Foreskin melanocyte (primary cell): ENCODE measurements at places on chromosomes 1 and 21.

GRCh38 chr1:43708002-43708410 is 670 bp downstream of the ST3GAL3 start:
- no peak for DNase-seq

DNA sequence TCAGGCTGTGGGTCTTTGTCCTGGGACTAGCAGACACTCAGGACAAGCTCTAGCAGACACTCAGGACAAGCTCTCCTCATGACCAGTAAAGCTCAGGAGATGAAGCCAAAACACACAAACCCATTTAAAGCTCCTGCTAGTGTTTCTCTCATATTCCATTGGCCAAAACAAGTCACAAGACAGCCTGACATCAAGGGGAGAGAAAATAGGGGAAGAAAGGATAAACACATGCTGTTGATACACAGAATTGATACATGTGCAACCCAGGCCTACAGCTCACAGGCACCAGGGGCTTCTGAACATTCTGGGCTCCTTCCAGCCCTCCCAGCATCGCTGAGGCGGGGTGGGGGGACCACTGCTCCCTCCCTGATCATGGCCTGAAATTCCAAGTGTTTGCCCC is 35.3 kb downstream of the ATF3 start:
- no peak for DNase-seq

DNA sequence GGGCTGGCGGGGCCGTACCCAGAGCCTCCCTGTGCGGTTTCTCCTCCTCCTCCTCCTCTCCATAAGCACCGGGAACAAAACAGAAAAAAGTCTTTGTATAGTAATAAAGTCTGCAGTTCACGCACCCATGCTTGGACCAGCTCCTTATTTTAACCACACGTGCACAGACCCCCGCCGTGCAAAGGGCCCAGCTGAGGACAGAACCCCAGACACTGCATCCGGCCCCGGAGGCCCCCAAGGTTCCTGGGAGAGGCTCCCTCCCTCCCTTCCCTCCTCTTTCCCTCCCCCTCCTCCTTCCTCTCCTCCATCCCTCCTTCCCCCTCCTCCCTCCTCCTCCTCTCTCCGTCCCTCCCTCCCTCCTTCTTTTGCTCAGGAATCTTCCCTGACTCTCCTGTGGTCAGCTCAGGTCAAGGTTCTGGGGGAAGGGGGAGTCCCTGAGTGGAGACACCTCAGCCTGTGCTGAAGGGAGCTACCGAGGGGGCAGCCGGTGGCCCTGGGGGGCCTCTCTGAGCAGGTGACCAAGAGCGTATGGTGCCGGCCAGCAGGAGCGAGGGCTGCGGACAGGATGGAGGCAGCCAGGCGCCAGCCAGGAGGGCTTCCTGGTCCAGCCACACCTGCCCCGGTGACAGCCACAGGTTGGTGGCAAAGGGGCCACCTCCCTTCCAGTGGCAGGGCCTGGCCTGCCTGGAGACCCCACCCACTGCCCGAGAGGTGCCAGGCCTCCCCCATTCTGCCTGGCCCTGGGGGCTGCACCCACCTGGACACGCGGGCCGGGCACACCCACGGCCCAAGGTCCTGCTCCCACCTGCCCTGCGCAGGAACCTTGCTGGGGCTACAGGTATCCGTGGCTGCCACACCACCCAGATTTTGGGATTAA is 3.2 kb upstream of the TTLL10 start:
- no peak for DNase-seq

DNA sequence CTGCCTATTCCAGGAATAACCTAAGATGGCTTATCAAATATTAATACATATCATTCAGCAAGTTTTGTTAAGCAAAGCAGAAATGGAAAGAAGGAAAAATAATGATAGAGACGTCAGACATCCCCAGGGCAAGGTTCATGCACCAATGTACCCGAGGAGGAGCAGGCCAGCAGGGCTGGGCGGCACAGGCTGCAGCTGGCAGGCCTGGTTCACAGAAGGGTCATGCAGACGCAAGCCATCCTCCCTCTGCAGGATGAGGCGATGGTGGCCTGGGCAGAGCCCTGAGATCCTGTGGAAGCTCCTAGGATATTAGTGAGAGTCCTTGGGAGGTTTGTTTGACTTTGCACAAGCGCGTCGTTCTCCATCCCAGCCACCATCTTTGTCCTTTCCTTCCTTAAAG is 30.0 kb downstream of the BATF3 start:
- no peak for DNase-seq

- DNase-seq: no peak
Measured at GRCh38 chr1:173862769-173863223, 5.0 kb downstream of the GAS5 start.

GRCh38 chr1:3942416-3943122 is 42.5 kb upstream of the C1orf174 start:
- DNase-seq: no peak

GRCh38 chr1:50985094-50985493 is 15.0 kb downstream of the CDKN2C start:
- DNase-seq: no peak

DNA sequence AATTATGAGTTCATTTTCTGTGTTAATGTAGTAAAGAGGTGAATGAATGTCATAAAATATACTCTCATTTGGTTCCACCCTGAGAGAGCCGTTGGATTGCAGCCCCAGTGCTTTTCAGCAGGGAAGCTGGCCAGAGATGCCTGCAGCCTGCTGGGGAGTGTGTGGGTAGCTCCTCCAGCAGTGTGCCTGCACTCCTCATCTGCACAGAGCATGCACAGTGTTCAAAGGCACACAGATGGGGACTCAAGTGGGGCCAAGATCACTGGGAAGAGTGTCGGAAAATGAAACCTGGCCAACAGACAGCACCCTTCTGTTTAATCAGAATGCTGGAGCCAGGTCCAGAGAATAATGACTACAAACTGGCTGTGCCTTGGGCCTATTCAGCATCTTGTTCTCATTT is 206.8 kb downstream of the ST6GALNAC3 start:
- DNase-seq: no peak

- no peak for DNase-seq
Measured at GRCh38 chr1:23814016-23814415, 11.2 kb downstream of the HMGCL start.

DNA sequence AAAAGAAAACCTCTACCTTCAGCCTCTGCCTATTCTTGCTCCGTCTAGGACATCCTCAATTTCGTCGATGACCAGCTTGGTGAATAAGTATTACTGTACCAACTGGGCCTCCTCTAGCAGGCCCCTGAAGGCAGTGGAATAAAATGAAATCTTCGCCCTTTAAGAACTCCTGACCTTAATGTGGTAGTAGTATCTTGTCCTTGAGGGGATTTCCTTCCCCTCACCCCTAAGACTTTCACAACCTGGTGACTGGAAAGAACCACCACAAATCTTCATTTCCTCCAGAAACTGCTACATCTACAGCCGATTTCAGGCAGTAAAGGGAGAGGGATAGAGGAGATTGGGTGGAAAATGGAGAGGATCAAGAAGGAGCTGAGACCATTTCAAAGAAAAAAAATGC is 1.6 kb upstream of the HAX1 start:
- no peak for DNase-seq

GRCh38 chr1:210815641-210816550 is 318.1 kb downstream of the KCNH1 start:
- DNase-seq: no peak

DNA sequence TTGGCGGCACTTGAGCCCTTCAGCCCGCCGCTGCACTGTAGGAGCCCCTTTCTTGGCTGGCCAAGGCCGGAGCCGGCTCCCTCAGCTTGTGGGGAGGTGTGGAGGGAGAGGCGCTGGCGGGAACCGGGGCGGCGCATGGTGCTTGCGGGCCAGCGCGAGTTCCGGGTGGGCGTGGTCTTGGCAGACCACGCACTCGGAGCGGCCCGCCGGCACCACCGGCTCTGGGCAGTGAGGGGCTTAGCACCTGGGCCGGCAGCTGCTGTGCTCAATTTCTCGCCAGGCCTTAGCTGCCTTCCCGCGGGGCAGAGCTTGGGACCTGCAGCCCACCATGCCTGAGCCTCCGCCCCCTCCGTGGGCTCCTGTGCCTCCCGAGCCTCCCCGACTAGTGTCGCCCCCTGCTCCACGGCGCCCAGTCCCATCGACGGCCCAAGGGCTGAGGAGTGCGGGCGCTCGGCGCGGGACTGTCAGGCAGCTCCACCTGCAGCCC is 673.7 kb upstream of the BRINP3 start:
- DNase-seq: no peak

DNA sequence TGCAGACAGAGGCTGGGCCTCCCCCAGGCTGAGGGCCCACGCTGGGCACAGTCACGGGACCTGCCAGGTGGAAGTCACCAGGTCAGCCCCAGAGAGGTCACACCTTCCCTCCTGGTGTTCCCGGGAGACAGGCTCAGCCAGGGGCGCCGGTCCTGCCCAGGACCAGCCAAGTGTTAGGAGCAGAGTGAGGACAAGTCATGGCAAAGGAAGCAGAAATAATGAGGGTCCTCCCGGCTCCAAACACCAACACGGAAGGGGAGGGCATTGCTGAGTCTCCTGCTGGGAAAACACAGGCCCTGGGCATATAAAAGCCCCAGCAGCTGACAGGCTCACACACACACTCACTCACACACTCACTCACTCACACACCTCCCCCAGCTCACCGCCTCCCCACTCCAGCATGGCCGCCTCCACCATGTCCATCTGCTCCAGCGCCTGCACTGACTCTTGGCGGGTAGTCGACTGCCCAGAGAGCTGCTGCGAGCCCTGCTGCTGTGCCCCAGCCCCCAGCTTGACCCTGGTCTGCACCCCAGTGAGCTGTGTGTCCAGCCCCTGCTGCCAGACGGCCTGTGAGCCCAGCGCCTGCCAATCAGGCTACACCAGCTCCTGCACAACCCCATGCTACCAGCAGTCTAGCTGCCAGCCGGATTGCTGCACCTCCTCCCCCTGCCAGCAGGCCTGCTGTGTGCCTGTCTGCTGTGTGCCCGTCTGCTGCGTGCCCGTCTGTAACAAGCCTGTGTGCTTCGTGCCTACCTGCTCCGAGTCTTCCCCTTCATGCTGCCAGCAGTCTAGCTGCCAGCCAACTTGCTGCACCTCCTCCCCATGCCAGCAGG is at the start of gene KRTAP10-10:
Gene KRTAP10-10, plus strand, starts transcription at position 339 of the 833 bp plus-strand sequence. Its CDS starts 62 bp downstream, at position 401.
- no peak for DNase-seq

GRCh38 chr1:184532199-184532598 is 145.4 kb downstream of the C1orf21 start:
- no peak for DNase-seq

GRCh38 chr21:36188937-36189336 is 32.3 kb downstream of the DOP1B start:
- DNase-seq: no peak

DNA sequence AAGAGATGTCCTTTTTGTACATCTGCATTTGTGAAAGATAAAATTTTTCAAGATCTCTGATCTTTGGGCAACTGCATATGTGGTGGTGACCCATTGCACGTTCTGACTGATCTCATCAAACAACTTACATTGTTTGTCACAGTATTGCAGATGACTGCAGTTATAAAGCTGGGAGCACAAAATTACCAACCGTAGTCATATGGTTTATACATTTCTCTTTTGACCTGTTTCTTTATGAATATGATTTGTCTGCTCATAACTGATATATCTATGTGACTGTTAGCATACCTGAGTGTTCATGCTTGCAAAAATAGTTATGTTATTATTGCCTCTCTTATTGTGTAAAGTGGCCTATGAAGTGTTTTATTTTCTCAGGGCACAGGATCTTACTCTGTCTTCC is 43.7 kb upstream of the HMCN1 start:
- no peak for DNase-seq

GRCh38 chr1:169105087-169105433 is 1.4 kb upstream of the ATP1B1 start:
- no peak for DNase-seq

GRCh38 chr1:17239420-17239819 is 9.5 kb upstream of the PADI3 start:
- DNase-seq: peak; percentile 50

DNA sequence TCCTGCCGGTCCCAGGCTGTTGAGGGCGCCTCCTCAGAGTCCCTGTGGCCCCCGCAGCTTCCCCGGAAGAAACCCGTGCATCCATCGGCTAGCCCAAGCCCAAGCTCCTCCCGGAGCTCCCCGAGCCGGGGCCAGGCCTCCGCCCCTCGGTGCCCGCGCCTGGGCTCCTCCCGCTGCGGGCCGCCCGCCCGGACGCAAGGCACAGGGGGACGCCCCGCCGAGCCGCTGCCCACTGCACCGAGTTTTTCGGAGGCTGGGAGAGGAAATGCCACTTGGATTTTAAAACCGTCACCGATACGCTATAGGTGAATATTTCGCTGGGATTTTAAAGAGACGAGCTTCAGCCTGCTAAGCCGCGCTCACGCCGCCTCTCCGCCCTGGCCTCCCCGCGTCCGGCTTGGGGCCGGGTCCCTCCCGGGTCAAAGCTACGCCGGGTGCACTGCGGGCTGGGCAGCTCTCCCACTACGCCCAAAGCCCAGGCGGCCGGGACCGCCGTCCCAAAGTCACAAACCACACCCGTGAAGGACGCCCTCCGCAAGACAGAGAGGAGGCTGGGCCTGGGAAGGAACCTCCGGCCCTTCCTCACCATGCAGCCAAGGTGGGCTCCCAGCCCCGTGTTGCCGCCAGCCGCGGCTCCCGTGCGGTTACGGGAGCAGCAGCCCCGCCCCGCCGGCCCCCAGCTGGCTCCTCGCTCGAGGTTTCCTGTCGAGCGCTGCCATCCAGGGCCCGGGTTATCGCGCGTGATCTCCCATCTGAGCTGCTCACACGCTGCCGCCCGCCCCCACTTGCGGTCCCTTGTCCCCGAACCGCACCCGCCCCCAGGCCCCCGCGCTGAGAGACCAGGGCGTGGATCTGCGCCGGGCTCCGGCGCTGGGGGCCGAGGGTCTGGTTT is 63.2 kb downstream of the CD247 start:
- DNase-seq: peak; percentile 32

- DNase-seq: no peak
Measured at GRCh38 chr1:226209307-226210059, 14.0 kb upstream of the MIXL1 start.

DNA sequence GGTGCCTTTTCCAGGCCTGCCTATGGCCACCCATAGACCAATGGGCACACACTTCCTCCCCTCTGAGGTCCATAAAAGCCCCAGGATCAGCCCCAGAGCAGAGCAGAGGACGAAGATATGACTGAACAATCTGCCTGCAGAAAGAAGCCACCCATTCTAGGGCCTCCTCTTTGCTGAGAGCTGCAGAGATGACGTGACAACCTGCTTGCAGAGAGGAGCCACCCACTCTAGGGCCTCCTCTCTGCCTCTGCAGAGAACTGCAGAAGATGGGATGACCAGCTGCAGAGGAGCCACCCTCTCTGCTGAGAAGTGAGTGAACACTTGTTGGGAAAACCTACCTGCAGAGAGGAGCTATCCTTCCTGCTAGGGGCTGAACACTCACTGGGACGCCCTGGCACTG is 79.7 kb downstream of the SCMH1 start:
- DNase-seq: no peak

GRCh38 chr1:54798206-54798605 is 2.9 kb downstream of the TTC22 start:
- DNase-seq: no peak
